ENCODE measurements at places on chromosomes 5 and 9. TPM values are rescaled to one million over a fixed set of nuclear protein-coding genes. Genes with fewer than 3 reads are reported as not detected.
A peak's percentile ranks its signal among the peaks of the same experiment; 100 is the strongest.

GRCh38 chr5:62572918-62573514, 5.6 kb upstream of the LRRC70 start:
- DNase-seq = no peak

DNA sequence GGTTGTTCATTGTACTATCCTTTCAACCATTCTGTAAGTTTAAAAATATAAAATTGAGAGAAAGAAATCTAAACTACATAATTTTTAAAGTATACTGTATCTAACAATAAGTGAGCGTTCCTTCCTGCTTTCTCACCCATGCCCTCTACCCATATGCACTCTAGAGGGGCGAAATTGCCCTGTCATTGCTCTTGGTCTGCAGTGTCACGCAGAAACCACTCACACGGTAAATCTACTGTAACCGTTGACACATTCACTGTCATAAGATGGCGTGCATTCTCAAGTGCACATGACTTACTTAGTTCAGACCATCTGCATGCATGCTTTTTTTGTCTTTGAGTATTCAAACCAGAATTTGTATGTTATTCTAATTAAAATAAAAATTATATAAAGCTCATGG, 55.7 kb upstream of the NIPBL start:
- no peak for DNase-seq

GRCh38 chr9:91904588-91905236, 45.3 kb downstream of the ROR2 start:
- no peak for DNase-seq

GRCh38 chr9:130343445-130343918, 77.9 kb downstream of the HMCN2 start:
- DNase-seq = no peak

DNA sequence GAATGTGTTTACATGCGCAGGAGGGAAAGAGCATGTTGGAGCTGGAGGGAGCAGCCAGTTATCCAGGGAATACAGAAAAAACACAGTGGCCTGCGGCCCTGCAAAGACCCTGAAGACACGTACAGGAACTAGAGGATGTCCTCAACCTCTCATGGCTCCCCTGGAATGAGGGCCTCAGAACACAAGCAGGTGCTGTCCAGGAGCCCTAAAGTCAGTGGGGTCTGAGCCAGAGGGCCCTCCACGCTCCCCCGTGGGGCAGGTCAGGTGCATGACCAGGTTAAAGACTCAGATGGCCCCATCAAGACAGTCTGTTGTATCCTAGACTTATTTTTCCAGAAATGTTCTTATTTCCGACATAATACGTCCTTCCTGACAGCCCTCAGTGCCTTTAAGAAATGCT, 106.9 kb downstream of the ROR2 start:
- DNase-seq = peak; percentile 15

DNA sequence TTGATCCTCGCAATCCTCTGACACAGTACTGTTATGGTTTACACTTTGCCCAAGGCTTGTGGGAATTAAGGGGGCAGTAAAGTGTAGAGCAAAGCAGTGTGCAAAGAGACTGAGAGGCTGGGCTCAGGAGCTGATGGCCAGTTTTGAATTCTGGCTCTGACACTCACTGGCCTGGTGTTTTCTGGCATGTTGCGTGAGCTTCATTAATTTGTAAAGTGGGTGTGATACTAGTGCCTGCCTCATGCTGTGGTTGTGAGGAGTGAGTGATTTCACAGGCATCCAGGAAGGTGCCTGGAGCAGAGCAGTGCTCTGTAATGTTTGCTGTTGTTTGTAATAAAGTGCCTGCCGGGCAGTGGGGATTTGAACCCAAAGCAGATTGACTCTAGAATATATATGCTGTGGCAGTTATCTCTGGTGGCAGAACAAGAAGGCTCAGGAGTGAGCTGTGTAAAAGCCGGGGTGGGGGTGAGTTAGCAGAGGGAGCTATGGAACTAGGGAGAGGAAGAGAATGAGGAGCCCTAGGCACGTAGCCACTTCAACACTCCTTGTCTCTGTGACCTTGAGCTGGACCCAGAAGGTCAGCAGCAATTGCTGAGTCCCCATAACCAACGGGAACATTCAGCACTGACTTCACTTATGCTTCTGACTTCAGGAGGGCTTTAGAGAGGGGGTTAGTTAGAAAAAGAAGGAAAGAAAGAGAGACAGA, 108.5 kb downstream of the DOCK2 start:
- DNase-seq = no peak

DNA sequence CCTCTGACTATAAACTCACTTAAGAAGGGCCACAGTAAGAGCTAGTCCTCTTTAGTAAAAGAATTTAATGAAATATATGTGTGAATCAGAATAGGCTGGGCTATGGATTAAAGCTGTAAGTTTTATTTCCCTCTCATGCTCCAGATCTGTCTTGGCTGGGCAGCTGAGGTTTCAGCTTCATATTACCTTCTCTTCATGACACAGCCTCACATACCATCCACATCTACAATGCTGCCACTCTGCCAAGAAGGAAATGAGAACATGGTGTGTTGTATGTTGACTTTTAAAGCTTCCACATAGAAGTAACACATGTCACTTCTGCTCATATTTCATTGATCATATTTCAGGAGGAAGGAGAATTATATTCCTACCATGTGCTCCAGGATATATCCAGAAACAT, 776.0 kb upstream of the ACO1 start:
- DNase-seq = no peak

DNA sequence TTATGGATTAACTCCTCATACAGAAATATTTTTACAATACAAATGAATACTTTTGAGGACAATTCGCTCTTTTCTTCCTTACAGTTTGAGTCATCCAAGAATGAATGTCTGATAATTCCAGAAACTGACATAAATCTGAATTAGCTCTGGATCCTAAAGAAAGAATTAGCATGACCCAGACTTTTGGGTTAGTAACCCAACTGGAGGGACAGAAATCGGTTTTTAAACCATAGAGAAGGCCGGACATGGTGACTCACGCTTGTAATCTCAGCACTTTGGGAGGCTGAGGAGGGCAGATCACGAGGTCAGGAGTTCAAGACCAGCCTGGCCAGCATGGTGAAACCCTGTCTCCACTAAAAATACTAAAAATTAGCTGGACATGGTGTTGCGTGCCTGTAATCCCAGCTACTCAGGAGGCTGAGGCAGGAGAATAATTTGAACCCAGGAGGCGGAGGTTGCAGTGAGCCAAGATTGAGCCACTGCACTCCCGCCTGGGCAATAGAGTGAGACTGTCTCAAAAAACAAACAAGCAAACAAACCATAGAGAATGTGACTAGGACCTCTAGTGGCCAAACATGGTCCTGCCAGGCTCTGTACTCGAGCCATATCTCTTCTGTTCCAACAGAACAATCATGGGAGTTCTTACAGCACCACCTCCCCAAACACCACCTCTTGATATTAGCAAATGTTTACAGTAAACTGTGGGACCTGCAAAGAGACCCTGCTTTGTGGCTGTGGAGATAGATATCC, 44.8 kb downstream of the LURAP1L start:
- DNase-seq = no peak

DNA sequence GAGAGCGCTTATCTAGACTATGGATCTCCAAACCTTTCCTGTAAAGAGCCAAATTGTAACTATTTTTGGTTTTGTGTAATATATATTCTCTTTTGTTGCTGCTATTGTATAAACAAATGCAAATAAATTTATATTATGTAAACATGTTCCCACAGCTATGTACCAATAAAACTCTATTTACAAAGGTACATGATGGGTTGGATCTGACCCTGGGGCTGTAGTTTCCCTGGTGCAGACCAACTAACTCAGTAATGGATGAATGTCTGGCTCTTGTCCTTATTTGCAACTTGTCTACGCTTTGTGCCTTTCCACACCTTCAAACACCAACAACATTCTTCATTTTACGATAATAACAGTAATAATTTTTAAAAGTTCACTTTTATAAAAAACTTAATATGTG, 27.5 kb upstream of the SPINK14 start:
- no peak for DNase-seq

GRCh38 chr5:95818181-95819147, 4.1 kb downstream of the GLRX start:
- DNase-seq = no peak

- DNase-seq = no peak
Observed at GRCh38 chr9:95147452-95148207, 169.9 kb downstream of the FANCC start.

The CCDC112 gene
- 8.9 TPM for total RNA-seq

The PFN3 gene
- not detected for total RNA-seq

The SLC4A9 gene
- 0.18 TPM for total RNA-seq

The GNPDA1 gene
- 23.9 TPM for total RNA-seq

The PPP2R2B gene
- 54.1 TPM for total RNA-seq

All from sciatic nerve (tissue), 2 donors.